ENCODE measurements at places on chromosomes 12 and 14.

- peak; percentile 58 for DNase-seq
Measured at GRCh38 chr12:11658791-11659190, 9.3 kb downstream of the ETV6 start.

DNA sequence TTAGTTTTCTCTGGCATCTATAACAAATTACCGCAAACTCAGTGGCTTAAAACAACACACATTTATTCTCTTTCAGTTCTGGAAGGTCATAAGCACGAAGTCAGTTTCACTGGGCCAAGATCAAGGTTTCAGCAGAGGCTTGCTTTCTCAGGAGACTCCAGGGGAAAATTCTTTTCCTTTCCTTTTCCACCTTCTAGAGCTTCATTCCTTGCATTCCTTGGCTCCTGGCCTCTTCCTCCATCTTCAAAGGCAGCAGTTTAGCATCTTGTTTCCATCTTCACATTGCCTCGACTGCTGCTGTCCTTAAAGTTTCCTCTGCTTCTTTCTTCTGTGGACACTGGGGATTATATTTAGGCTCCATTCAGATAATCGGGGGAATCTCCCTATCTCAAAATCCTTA is 106.1 kb downstream of the PDE3A start:
- no peak for DNase-seq

DNA sequence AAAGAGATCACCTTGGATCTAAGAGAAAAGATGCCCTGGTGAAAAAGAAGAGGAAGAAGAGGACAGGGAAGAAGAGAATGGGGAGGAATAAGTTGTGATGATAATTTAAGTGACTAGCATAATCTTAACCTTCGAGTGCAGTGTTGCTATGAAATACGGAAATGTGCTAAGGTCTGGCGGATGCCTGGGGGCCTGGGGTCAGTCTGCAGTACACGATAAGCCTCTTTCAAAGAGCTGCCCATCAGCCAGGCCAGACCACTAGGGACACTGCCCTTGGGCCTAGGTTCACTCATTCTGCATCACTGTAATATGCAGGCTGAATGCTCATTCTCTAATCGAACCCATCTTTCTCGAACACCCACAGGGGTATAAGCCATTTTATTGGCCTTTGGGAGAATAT is 83.4 kb downstream of the PLEKHG3 start:
- DNase-seq, result no peak

DNA sequence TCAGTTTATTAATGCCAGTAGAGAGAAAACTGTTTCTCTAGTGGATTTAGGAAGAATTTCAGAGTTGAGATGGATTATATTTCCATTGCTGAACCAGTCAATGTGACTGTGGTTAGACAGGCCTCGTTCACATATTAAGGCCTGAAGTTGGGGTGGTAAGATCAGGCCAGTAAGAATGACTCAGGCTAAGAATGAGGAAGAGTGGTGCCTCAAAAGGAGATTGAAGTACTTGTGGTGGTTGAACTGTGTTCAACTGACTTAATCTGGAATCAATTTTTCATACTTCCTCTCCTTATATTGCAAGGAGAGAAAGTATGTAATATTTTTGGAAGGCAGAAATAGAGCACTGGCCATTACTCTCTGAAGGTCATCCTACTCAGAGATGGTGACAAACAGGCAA is 37.8 kb upstream of the ATF7IP start:
- DNase-seq, result peak; percentile 11

DNA sequence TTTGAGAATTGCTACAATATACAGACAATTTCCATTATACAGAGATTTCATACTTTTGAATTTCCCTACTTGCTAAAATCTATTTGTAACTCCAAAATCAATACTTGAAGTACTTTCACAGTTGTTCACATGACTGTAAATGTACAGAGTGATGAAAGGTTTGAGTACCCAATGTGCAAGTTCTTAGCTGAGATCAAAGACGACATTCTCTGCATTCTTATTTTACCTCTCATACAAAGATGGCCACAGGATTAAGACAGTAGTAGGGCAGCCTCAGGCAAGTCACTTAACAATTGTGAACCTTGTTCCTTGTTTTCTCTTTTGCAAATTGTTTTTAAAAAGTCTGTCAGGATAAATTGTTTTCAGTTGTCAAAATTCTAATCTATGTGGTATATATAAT is 255.9 kb upstream of the KITLG start:
- no peak for DNase-seq

DNA sequence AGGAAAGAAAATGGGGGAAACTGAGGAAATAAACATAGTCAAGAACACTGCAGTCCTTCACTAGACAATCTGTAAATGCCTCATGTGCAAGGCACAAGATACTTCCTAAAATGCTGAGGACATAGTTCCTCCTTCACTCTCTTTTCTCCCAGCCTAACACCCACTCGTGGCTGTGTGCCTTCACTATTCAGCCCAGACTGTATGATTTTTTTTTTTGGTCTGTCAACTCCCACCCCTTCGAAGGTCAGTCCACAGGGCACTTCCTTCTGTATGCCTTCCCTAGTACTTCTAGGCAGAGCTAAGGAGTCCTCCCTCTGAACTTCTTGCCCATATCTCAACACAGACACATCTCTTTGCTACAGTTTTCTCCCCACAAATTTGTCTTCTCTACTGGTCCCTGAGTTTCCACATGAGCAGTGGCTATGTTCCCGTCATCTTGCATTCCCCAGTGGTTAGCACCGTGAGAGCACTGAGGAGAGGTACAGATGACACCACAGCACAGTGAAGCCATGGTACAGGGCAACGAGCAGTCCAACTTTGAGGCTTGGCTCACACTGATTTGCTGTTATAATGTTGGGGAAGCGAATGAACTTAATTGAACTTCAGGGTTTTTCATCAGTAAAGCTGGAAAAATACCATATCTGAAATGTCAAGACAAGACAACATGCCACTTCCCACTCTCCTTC is 24.1 kb upstream of the SYCP3 start:
- DNase-seq, result no peak

- no peak for DNase-seq
Measured at GRCh38 chr12:83758888-83759631, 1072.4 kb downstream of the TMTC2 start.

DNA sequence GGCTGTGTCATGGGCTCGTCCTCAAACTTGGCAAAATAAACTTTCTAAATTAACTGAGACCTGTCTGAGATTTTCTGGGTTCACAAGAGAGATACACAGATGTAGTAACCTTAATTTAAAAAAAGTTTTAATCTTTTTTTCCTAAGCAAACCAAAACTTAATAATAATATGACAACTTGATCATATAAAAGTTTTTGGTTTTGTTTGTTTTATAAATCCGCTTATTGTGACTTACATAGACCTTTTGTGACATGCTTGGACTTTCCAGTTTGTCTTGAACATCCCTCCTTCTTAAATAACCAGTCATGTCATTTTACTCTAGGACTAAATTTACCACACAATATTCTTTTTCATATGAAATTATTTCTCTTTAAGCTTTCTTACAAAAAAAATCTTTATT is 8.5 kb downstream of the RDH12 start:
- DNase-seq, result no peak

DNA sequence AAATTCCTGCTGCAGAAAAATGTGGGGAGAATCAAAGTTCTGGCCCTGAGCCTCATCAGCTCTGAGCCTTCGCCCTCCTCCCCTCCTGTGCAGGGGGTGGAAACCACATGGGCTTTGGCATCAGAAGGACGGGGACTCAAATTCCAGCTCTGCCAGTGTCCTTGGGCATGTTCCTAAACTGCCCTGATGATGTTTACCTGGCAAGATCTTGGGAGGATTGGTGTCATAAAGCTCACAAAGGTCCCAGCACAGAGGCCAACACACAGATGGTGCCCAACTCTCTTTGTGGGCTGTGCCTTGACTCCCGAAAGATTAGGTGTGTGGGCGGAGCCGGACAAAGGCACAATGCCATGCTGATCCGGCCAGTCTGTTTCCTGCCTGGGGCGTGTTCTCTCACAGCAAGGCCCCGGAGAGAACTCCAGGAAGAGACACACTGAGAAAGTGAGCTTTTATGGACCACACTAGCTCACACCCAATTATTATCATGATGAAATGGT is 20.5 kb upstream of the CLMN start:
- no peak for DNase-seq

DNA sequence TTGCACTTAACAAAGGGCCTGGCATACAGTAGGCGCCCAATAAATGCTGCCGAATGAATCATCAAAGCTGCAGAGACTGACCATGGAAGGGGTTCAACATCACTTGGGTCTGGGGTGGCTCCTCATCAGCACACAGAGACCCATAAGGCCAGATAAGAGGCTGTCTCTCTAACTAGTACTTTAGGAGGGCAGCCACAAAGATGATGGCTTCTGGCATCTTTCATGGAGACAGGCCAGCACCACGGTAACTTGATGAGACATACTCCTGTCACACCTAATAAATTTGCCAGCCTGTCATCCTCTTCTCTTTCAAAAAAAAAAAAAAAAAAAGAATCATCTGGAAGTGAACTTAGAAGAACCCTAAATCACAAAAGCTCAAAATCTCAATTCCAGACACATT is 3.4 kb downstream of the PRIMA1 start:
- DNase-seq, result no peak

DNA sequence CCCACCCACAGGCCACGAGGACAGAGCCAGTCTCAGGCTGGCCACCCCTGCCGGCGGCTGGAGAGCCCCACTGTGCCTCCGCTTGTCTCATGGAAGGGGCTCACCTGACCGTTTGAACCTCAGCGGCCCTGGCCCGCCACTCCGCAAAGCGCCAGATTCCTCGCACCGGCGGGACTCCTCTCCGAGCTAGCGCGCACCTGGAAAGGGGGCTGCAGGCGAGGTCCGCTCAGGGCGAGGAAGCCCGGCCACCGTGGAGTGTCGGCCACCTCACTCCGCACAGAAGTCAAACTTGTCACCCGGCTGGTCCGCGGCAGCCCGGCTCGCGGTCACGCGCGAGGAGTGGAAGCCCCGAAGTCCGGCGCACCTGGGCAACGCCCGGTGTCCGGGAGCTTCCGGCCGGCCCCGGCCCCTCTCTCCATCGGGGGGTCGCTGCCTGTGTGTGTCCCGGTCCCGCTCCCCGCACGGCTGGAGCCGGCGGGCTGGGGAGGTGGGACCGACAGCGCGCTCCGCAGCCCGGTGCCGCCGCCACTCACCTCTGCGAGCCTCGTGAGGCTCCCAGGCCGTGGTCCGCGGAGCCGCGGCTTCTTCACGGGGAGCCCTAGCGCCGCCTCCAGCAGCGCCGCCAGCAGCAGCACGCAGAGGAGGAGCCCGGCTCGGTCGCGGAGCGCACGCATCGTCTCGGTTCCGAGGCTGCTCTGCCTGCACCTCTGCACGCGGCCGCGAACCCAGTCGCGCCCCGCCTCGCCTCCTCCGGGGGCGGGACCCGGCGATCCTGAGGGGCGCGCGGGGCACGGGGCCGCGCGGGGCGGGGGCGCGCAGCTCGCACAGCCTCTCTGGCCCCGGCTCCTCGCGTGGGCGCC is at the start of gene ISM2:
Gene ISM2, minus strand, starts transcription at position 697 of the 860 bp plus-strand sequence. Its CDS starts 23 bp downstream, at position 674.
- no peak for DNase-seq

GRCh38 chr14:82182646-82183045 is 649.0 kb upstream of the SEL1L start:
- no peak for DNase-seq

DNA sequence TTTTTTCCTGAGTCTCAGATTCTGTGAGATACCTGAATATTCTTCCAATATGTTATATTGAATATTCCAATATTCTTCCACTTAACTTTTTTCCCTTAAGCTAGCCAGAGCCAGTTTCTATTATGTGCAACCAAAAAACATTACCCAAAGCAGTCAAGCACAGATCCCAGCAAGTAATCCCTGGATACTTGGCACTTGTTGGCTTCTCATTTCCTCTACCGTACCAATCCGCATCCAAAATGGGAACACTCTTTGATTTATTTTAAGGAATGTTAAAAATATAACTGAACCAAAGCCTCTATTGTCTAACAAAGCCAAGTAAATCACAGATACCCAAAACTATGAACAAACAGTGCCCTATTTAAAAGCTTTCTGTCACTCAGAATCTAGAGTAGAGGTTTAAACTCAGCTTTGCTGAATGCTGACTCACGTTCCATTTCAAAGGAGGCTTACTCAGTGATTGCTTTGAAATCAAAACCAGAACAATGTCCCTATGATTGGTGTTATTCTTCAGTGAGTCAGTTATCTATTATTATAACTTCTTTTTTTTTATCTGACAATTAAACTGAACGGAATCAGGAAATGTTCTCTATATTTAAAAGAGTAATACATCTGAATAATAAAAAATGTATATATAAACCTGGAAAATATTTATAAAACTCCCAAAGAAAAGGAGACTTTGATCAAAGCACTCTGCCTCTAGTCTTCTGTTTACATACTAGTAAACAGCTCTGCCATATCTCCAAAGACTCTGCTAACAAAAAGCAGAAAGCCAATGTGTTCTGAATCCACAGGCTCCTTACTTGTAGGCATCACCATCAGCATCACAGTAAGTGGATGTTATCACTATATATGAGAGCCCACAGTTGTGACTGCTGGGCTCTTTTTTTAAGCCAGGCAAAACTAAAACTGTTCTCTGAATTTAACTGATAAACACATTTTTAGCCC is 360.8 kb downstream of the CCDC91 start:
- DNase-seq, result no peak

- DNase-seq, result no peak
Measured at GRCh38 chr14:103846543-103847450, 578 bp downstream of the PPP1R13B start.

DNA sequence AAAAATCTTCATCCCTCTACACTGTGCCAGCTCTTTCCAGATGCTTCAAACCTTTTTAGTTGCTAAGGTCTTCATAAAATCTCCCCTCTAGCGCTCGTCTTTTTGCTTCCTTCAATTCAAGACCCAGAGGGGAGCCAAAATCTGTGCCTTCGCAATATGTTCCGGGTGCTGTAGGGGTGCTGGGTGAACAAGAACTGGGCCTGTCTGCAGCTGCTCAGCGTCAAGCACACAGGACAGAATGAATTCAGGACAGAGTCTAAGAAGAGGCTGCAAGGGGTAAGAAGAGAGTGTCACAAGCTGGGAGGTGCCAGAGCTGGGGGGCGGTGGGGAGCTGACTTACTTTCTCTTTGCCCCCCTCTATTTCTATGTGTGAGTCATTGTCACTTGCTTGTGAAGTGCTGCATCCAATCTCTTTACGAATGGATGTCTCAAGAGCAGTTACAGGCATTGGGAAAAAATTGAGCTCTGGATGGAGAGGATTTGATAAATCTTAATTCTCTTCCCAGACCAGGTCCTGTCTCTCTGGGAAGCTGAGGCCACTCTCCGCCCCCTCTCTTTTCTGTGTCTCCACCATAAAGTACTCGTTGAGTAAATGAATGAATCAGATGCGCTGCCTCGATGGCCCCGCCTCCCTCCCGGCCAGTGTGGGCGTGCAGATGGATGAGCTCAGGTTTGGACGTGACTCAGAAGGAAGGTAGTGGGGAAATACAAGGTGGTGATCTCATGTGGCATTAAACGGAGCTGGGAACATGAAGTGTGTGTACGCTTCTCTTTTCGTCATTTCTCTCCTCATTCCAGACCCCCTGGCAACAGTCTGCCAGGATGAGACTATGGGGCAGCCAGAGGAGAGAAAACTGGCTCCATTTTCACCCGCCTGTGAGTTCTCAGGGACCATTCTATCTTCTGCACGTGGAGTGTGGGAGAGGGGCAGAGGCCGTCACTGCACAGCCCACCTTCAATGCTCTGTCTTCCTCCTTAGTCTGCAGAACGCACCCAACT is 91.3 kb downstream of the TSPAN9 start:
- peak; percentile 52 for DNase-seq

GRCh38 chr14:50040401-50040775 is 76.0 kb downstream of the VCPKMT start:
- DNase-seq, result peak; percentile 49
